ENCODE measurements at places on chromosomes 6 and 20. TPM values are rescaled to one million over a fixed set of nuclear protein-coding genes. Genes with fewer than 3 reads are reported as not detected.

DNA sequence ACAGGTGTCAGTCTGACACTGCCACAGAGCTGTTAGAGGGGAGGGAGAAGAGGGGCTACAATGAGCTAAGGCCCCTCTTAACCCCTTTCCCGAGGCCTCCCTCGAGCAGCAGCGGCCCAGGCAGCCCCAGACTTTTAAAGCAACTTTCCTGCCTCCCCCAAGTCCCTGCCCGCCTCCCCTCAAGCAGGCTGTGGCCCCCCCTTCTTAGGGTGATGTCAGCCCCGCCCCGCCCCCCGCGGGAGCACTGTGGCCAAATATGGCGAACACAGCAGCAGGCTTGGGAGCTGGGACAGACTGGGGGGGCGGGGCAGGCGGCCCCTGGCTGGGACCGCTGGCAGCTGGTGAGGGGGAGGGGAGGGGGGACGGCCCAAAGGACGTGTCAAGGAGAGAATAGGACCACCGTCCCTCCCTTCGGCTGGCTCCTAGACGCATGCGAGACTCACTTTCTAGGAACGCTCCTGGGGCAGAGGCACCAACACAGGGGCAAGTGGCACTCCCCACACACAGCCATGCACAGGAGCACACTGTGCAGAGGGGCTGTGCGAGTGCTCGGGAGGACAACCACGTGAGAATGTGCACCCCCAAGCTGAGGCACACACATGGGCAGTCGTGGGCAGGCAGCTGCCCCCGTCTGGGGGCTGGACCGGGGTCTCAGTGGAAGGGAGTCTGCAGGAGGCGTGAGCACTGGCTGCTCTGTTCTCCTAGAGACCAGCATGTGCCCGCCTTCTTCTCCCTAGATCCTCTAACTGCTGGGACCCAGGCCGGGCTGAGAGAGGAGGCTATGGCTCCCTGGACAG is 6.7 kb downstream of the TEAD3 start:
- DNase-seq = no peak

- no peak for DNase-seq
These were observed 5.5 kb downstream of the IRF4 start for GRCh38 chr6:397056-397455.

GRCh38 chr20:18886756-18887155 is 73.2 kb downstream of the SCP2D1 start:
- DNase-seq = no peak

GRCh38 chr6:79231101-79231500 is 3.4 kb downstream of the HMGN3 start:
- DNase-seq = no peak

GRCh38 chr6:88532241-88532860 is 366.2 kb upstream of the CNR1 start:
- no peak for DNase-seq

The ENTPD6 gene
- 125 TPM for total RNA-seq

The FAM83C gene
- total RNA-seq = not detected

DNA sequence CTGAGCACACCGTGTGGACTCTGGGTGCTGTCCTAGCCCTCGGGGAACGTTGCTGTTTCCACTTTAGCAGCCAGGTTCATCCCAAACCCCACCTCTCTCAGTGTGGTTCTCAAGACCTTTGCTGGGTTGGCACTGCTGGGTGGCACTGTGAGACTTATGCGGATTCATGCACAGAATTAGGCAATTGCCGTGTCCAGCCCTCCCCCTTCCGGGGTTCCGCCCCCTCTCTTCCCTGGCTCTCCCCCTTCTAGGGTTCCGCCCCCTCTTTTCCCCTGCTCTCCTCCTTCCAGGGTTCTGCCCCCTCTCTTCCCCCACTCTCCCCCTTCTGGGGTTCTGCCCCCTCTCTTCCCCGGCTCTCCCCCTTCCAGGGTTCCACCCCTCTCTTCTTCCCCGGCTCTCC is 39.8 kb upstream of the SLCO4A1 start:
- DNase-seq = no peak

- DNase-seq = no peak
These were observed 88.0 kb upstream of the ELOVL5 start for GRCh38 chr6:53436526-53437303.

DNA sequence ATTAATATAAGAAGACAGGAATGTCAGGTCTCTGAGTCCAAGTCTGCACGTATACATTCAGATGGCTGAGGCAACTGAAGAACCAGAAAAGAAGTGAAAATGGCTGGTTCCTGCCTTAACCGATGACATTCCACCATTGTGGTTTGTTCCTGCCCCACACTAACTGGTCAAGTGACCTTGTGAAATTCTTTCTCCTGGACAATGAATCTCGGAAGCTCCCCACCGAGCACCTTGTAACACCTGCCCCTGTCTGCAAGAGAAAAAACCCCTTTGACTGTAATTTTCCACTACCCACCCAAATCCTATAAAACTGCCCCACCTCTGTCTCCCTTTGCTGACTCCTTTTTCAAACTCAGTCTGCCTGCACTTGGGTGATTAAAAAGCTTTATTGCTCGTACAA is 140.4 kb downstream of the SYNE1 start:
- no peak for DNase-seq

GRCh38 chr6:169239181-169239580 is 14.5 kb downstream of the THBS2 start:
- no peak for DNase-seq

The SNX21 gene
- not detected for total RNA-seq

Data from Karpas-422 (cell line).